ENCODE measurements at places on chromosomes 3 and 15.

DNA sequence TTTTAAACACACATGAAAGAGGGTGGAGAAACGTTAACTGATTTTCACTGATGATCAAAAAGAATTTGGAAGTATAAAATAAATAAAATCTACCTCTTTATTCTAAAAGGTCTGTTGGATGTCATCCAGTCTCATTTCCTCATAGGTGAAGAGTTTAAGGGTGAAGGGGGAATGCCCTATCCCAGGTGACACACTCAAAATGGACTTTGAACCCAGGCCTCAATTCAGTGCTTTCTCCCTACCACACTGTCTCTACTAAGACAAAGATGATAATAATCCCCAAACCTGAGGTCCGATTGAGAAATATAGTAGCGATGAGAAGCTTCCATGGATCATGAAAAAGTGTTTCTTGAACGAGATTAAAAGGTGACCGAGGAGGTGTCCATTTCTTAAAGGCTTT is 5.1 kb upstream of the EFCAB12 start:
- DNase-seq, result no peak

GRCh38 chr3:111068574-111068973 is 3.0 kb upstream of the NECTIN3 start:
- DNase-seq, result no peak

DNA sequence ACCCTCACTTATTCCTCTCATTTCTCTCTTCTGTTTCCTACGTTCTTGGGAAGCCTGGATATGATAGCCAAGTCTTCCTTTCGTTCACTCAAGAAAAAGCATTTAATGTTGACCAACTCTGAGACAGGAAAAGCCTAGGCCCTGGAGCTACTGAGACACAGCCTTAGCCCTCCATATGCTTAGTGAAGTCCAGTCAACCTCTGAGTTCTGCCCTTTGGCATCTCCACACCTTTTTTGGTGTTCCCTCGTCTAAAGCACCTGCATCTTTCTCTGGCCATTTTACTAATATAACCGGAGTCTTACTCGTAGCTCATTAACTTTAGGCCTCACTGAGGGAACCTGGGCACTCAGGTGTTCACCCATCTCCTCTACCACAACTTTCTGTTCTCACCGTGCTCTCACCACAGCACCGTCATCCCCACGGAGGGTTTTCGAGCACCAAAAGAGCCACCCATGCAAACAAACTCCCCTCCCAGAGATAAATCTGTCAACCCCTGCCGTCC is 632 bp downstream of the MTHFS start:
- DNase-seq, result no peak

DNA sequence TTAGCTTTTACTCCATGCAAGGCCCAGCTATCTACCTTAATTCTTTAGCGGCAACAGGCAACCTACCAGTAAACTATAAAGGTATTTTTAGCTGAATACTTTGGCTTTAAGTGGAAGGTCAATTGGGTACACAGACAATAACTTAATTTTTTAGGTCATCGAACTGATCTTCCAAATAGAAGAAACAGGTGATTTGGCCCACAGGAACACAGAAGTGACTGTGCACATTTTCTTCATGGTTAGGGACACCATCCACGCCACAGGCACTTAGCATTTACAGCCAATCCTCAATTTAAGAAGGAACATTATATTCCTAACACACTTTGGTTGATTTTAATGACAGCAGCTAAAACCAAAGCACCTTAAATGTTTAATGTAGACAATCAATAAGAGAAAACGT is 1.9 kb downstream of the ARPP19 start:
- DNase-seq, result no peak

GRCh38 chr3:122947196-122947595 is 80.4 kb downstream of the SEMA5B start:
- no peak for DNase-seq

DNA sequence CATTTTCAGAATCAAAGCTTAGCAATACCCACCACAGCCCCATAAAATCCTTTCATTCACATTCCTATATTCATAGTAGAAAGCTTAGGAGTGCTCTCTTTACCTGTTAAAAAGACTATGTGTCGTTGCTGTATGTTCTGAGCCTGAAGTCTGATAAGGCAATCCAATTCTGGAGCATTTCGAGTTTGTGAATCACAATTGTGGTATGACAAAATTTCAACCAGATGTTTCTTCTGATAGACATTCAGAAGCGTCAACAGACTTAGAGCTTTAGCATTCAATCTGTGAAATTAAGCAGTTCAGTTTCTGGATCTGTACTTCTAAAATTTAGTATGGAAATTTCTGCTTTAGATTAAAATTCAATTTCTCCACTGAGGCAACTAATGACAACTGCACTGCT is 58.3 kb downstream of the TASOR start:
- no peak for DNase-seq

DNA sequence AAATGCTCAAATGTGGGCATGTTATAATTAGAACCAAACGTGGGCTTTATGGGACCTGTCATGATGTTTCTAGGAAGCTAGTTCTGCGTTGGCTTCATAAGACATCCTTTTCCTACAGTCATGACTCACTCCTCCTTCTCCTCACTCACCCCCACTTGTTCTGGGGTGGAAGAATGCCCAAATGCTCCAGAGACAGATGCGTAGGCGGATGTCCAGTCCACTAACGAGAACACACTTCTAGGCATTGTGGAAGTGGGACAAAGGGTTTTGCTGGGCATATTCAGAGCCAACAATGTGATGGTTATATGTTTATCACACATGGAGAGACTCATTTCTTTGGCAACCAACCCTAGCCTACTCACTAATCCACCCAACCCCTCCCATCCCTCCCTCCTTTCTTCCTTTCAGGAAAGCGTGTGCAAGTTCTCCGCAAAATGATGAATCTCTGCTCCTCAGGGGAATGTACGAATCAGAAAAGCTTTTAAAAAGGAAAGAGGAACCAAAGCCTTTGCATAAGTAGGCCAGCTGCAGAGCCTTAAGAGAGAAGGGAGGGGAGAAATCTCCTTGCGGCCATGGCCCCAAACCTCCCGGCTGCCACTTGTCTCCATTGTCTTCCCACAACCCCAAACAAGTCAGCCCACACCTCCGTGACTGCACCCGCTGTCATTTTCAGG is 123.0 kb upstream of the SPRED1 start:
- no peak for DNase-seq

DNA sequence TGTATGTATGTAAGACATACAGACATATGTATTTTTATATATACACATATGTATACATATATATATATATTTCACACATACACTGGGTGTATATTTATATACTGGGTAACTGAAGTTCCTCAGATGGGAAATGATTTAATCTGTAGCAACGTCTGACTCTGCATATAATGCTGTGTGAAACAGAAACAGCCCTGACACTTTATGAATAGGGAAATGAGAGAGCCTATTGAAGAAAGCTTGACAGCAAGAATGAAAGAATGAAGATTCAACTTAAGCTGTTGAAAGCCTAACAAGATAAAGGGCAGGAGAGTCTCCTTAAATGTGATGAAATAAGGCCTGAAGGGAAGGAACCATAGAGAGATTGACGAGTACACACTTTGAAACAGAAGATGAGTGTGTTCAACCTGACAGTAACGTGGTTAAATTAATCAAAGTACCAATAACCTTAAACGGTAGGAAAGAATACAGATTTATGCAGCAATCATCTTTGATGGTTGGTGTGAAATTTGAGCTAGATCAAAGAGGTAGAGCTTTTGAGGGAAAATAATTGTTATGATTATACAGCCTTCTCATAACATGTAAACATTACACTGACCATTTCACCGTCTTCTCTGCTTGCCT is 169.9 kb downstream of the MECOM start:
- DNase-seq, result no peak

- no peak for DNase-seq
These were observed 84.3 kb downstream of the TTBK2 start for GRCh38 chr15:42836251-42836650.

DNA sequence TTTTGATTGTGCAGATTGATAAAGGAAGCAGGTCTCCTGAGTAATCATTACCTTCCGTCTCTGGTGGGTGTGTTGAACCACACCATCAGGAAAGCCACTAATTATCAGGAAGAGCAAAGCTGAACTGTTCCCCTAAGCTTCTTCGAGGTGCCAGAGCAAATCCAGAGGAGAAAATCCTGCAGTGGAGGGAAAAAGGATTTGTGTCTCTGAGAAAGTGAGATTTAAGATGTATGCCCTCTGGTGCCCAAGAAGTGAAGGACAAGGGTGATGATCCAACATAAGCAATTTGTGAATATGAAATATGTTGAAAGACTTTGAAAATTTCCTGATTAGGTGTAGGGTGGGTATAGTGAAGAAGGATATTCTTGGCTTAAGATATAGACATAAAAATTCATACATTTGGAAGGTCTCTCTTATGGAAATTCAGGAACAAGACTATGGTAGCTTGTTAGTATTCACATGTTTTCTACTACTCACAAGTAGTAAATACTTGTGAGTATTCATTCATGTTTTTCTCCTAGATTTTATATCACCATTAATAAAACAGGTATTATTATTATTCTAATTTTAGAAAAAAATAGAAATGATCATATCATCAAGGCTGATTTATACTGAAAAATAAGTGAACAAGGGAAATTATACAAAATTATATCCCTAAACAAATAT is 34.8 kb downstream of the COMMD2 start:
- peak; percentile 34 for DNase-seq

DNA sequence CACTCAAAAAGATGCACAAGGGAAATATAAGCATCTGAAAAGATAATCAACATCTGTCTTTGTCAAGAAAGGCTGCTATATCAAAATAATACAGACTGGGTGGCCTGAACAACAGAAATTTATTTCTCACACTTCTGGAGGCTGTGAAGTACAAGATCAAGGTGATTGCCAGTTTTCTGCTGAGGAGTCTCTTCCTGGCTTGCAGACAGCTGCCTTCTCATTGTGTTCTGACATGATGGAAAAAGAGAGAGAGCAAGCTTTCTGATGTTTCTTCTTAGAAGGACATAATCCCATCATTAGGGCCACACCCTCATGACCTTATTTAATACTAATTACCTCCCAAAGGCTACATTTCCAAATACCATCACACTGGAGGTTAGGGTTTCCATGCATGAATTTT is 1573.3 kb downstream of the SI start:
- DNase-seq, result no peak

GRCh38 chr15:49370782-49371181 is 52.3 kb upstream of the FGF7 start:
- DNase-seq, result no peak

DNA sequence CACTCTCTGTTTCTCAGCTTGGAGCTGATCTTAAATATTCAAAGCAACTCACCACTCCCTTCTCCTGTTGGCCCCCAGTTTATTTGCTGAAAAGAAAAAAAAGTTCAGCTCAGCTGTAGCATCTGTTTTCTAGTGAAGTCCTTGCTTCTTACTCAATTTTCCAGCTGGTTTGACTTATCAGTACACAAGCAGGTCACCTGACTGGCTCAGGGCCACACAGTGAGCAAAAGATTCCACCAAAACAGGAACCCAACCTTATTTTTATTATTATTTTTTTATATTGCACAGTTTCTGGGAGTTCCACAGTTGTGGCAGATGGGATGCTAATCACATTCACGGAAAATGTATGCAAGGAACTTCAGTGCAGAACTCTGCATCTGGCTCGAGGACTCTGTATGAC is 390.7 kb upstream of the RGMA start:
- no peak for DNase-seq

- no peak for DNase-seq
These were observed 76.1 kb downstream of the ARNT2 start for GRCh38 chr15:80480171-80480811.

DNA sequence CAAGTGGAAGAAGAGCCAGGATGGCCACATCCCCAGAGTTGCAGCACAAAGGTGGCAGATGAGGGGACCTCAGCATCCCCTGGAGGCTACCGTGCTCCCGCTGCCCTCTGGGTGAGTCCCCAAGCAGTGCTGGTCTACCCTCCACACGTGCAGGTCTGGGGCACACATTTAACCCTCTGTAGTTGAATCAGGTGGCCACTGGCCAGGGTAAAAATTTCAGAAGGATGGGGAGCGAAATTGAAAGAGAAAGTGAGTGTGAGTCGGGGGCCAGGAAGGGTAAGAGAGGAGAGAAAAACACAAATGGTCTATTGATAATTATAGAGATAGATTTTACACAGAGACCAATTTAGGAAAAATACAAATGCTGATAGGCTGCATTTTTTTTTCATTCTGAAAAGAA is 139.5 kb upstream of the EIF1B start:
- no peak for DNase-seq

- DNase-seq, result no peak
These were observed 210.8 kb downstream of the GAP43 start for GRCh38 chr3:115834068-115834467.

- no peak for DNase-seq
These were observed 16.2 kb upstream of the HERC1 start for GRCh38 chr15:63849906-63850305.

DNA sequence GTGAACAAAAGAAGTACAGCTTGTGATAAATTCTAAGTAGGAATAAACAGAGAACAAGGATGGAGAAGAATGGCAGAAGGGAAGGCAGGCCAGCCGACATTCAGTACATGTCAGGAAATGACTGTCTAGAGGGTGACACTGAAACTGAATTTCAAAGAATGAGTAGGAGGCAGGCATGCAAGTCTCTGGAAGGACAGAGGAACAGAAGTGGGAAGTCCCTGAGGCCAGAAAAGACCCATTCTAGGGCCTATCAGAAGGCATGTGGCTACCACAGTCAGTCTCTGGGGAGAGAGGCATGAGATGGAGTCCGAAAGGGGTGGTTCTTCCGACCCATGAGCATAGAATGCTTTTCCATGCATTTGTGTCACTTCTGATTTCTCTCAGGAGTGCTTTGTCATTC is 243.5 kb upstream of the UBE2E2 start:
- no peak for DNase-seq

- peak; percentile 70 for DNase-seq
These were observed 30.6 kb upstream of the ZSCAN2 start for GRCh38 chr15:84570164-84570735.

Data from activated CD4-positive, alpha-beta memory T cell treated with anti-CD3 and anti-CD28 coated beads, Interleukin-2, amount 10 ng/mL, durations not matched to agents 7 days and 5 days (primary cell).